ENCODE measurements at places on chromosomes 3 and 15.

DNA sequence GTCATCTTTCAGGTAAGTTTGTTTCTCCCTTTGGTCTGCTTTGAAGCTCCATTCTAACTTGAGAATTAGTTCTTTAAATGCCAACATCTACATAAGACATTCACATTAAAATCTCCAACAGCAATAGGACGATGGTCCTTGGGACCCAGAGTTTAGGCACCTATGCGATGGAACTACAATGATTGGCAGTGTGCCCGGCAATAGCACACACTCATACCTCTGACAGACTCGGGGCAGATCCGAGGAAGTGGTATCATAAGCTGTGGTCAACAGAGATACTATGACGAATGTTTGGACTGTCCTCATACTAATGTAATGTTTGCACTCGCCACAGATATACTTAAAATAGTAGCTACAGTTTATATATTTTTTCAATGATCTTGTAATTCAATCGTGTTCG, 34.2 kb upstream of the NR2F2 start:
- DNase-seq: no peak

DNA sequence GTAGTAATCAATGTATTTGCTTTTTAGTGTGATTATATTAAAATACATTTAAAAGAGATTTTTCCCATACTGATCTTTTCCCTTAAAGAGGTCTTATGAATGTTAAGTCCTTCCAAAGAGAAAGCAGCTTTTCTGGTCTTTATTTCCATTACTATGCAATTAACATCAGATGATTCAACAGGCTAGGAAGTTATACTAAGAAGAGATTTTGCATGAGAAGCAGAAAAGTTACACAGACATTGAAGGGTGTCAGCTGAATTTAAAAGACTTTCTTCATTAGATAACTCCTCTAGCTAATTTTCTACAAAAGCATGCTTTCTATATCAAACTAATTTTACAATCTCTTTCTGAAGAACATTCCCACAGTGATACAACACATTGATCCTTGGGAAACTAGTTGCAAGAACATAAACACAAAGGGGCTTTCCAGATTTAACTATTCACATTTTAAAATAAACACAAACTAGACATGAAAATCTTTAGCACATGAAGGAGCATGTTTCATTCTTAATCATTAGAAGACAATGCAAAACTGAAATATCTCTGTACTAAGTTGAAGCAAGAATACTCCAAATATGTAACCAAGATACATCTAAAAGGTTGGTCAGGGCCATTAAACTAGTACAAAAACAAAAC, 965.8 kb downstream of the ROBO1 start:
- DNase-seq: no peak

- DNase-seq: no peak
Measured at GRCh38 chr3:112568642-112569041, 6.8 kb downstream of the SLC35A5 start.

GRCh38 chr3:49788056-49788455, 1.7 kb upstream of the IP6K1 start:
- no peak for DNase-seq

- DNase-seq: no peak
Measured at GRCh38 chr15:39360452-39360851, 220.4 kb upstream of the THBS1 start.

- DNase-seq: peak; percentile 14
Measured at GRCh38 chr3:197501879-197502620, 53.7 kb downstream of the BDH1 start.

DNA sequence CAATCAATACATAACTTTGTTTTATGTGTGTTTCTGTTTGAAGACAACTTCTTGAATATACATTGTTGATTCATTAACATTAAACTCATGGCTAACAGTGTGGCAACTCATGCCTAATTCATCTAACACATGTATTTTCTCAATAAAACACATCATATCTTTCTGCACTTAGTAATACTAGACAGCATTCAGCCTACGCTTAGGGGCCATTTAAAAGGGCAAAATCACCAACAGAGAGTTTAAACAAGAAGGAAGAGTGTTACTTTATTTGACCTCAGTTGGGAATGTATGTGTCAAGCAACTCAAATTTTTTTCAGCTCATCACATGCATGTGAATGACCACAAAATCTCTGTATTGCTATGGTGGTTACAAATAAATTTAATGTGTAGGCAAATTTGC, 128.8 kb upstream of the AADACL2 start:
- DNase-seq: no peak

GRCh38 chr3:190321789-190322603, at the start of gene CLDN1:
CLDN1 (minus strand) TSS chr3:190322446; CDS start chr3:190322206, 240 bp downstream.
- DNase-seq: peak; percentile 86

DNA sequence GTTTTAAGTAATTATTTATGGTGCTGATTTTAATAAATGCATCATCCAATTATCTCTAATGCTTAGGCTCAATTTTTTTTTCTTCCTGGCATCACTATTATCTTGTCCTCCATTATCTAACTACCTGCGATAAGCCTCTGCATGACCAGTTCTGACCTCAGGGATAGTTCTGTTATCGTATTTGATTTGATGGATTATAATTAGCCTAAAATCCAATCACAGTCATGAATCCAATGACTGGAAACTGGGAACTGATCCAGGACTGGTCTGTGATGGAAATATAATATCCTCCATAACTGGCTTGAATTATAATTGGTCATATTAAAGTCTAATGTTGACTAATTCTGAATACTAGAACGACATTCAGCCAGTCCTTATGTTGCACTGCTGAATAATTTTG, 1.1 kb downstream of the MYH15 start:
- DNase-seq: no peak

DNA sequence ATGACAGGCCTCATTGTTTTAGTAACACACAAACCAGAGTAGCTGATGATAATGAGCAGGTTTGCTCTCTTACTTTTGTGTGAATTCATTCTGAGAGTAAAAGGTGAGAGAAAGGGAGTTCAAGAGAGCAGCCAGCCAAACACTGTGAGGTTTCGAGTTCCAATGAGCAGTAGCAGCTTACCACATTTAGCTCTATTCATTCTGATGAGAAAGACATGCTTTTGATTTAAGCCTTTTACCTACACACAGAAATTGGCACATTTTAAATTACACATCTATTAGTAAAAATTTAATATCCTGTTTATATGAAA, 28.0 kb downstream of the GLDN start:
- no peak for DNase-seq

DNA sequence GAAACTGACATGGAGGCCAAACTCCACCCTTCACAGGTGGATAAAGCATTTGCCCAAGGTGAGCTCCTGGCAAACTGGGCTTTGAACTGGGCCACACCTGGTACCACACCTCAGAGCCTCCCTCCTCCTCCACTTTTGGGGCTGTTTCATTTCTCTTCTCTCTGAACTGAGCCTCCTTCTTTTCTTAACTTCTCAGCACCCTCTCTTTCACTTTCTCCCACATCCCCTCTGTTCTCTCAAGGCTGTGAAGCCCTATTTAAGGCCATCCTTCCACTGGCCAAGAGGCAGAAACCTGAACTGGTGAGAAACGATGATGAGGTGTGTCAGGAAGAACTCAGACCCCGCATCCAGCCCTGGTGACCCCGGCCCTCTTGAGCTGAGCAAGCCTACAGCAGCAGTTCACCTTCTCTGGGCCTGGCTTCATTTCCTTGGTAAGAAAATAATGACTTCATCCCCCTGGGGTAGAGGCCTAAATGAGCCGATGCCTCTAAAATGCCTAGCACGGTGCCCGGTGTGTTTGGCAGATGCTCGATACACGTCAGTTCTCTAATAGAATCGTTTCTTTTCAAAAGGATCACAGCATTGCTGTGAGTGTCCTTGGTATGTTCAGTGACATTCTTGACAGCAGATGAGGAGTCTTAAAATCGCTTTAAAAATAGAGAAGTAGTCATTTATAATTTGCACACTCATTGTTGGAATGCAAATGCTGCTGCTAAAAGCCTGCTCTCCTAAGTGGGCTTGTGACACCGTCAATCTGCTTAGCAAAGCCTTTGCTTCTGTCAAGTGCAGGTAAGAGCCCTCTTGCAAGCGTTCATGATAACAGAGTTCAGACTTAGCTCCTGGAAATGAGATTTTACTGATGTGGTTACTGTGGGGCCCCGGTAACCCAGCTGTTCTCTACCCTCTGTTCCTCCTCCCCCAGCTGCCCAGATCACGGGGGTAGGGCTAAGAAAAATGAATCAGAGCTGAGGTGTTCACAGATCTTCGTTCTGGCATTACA, 97.7 kb upstream of the ATP2B2 start:
- no peak for DNase-seq

DNA sequence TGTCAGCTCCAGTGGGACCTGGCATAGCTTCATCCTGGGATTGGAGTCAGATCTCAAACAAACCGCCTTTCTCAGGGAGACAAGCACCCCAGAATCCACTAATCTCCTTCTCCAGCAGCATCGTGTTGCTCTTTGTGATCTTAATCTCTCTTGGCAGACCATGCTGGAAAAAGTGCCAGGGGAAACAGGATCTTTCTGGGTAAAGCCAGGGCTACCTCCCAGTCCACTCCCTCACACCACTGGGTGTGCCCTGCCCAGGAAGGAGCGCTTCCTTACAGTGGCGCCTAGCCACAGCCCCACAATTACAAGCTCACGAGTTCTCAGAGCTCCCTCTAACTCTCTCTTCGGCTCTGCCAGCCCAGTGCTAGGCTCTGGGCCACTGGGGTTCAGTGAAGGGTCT, 32.2 kb downstream of the RPLP1 start:
- no peak for DNase-seq

DNA sequence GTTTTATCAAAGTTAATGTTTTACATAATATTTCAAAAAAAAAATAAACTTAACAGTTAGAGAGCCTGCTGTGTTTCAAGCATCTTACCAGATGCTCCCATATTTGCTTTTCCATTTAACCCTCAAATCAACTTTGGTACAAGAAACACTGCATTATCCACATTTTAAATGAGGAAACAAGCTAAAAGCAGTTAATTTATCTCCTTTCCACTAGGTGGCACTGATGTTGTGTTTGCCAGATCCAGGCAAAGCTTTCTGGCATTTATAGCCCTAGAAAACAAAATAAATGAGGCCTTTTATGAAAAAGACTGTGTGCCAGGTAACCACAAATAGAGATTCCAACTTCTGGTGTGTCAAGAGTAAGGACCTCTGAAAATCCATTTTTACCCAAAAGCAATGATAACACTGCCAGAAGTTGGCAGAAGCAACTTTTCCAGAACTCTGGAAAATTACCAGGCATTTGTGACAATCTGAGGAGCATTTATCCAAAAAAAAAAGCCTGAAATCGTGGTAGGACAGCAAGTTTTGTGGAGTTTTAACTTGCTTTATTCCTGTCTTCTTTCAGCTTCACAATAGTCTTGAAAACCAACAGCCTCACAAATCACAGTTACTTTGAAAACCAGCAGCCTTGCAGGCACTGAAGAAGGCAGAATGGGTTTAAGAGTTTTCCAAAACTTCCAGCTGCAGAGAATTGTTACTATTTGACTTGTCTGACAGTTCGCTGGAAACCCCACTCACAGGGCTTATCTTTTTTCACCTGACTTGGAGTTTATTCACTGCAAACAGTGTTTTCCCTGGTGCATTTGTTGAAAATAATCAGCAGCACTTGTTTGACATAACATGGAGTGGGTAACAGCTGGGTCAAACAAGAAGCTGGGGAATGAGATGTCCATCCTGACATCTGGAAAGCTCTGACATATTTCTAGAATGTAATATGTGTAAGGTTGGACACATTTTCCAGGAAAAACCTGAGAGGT, 9.2 kb downstream of the FAM162A start:
- no peak for DNase-seq

GRCh38 chr3:43005253-43005652, 26.1 kb downstream of the GASK1A start:
- no peak for DNase-seq

DNA sequence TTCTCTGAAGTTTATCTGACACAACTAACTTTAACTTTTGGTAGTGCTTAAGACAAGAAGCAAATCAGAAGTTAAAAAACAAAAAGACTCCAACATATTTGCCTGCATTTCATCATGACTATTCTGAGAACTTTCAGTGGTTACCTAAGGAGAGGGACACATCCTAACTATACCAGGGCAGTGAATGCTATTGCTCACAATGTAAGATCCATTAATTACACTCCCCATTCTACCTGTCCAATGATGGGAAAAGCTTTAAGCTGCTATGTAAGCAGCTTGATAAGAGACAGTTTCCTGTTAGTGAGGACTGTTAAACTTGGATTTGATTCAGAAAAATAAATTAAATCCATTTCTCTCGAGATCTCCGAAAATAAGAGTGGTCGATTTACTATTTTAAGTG, 37.5 kb downstream of the SERPINI1 start:
- no peak for DNase-seq

DNA sequence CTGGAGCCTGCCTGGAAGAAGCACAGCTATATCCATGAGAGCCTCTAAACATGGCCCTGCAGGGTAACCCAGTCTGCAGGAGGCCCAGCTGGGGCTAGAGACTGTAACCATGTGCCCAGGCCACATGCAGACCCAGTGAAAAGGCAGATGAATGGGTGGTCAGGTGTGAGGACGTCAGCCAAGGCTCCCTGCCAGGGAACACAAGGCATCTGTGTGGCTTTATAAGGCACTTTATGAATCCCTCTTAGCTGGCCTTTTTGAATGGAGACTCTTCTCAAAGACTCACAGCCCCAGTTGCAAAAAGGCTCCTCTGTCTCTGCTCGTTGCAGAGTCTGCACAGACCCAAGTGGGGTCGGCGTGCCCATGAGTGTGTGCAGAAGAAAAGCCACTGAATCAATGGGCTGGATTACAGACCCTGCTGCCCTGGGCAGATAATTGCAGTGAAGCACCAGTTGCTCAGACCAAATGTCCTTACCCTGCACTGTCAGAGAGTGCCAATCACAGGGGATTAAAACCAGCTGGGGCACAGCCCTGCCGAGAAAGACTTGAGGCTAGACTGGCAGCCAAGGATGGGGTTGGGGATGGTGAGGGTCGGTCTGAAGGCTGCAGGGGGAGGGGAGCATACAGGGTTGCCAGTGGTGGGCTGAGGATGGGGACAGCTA, 154.2 kb downstream of the RAB11A start:
- peak; percentile 3 for DNase-seq

DNA sequence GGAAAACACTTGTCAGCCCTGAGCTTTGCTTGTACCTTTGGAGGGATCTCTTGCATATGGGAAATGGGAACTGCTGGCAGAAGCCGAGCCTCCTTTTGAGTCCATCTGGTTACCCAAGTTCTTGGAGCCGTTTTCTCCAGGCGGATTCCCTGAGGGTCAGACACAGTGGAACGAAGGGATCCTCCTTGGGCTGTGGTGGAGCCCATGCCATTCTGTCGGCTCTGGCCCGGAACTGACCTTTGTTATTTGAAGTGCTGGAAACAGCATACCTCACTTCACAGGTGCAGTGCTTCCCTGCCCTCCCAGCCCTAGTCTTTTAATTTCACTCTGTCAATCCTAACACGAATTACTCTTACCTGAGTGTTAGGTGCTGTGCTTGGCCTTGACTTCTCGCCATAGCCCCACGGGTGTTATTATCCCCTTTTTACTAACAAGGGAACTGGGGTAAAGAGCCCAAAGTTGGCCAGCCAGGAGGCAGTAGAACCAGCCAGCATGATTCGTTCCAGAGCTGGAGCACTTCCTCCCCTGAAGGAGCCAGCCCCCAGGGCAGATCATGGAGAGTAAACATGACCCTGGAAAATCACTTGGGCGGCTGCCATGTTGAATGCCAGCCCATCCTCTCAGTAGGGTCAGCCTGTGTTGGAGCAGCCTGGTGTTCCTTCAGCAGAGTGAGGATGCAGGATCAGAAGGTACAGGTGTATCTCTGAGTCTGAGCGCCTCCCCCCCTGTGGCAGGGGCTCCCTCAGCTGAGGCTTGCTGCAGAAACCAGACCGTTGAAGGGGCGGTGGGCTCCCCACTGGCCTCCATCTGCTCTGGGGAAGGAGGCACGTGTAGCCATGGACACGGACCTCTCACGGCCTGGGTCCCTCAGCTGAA, 143.2 kb downstream of the DNAJB8 start:
- DNase-seq: no peak

Data from NCI-H774 (cell line).